ENCODE measurements at places on chromosomes 2 and 18.

GRCh38 chr2:18167871-18168270 is 289.4 kb downstream of the KCNS3 start:
- no peak for DNase-seq

DNA sequence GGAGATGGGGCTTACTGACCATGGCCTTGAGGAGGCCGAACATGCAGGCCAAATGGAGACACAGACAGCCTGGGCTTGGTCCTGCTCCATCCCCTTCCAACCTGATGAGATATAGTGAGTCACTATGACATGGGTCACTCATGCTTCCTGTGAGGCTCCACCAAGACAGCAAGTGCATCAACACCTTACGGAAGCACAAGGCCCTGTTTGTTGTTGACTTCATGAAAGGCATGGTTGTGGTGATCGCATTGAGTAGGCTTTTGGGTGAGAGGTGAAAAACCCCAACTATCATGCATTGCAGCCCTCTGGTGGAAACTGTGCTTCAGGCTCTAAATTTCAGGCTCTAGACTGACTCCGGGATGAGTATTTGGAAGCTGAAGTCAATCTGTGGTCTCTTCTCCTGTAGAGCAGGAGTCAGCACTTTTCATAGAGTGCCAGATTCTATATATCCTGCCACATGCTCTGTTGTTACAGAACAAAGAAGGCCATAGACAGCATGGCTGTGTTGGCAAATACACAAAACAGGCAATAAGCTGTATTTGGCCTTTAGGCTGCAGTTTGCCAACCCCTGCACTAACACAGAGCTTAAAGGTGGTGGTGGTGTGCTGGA is 10.1 kb downstream of the IL37 start:
- DNase-seq = no peak

GRCh38 chr2:190182071-190182524 is 119.6 kb upstream of the MSTN start:
- DNase-seq = no peak

- no peak for DNase-seq
These were observed 63.7 kb downstream of the VIL1 start for GRCh38 chr2:218482651-218483050.

GRCh38 chr2:102291319-102292075 is 19.9 kb upstream of the IL1RL1 start:
- no peak for DNase-seq

DNA sequence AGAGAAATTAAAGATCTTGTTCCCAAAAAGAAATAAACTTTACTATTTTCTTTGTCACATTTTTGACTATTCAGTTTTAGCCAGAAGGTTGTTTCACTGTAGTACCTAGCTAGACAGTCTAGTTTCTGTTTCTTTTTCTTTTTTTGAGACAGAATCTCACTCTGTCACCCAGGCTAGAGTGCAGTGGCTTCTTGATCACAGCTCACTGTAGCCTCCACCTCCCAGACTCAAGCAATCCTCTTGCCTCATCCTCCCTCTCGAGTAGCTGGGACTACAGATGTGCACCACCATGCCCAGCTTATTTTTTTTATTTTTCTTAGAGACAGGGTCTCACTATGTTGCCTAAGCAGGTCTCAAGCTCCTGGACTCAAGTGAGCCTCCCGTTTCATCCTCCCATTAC is 2.2 kb downstream of the RBM45 start:
- DNase-seq = no peak

DNA sequence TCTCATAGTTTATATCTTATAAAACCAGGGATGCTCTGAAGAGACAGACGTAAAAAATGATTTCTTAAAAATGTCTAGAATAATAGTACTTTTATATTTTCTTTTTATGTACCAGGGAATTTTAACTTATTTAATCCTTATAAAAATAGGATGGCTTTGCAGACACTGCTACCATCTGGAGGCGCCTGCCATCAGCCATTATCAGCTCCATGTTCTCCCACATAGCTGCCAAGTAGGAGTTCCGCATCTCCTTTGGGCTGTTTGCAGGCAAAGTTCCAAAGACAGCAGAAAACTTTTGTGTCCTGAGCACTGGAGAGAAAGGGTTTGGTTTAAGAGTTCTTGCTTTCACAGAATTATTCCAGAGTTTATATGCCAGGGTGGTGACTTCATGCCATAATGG is 69.2 kb downstream of the MTX2 start:
- DNase-seq = no peak

- DNase-seq = no peak
These were observed 812.7 kb upstream of the NRXN1 start for GRCh38 chr2:51844596-51844995.

GRCh38 chr18:78610179-78610578 is 369.4 kb upstream of the SALL3 start:
- DNase-seq = no peak

- no peak for DNase-seq
These were observed 44.8 kb upstream of the ARHGAP25 start for GRCh38 chr2:68689553-68690537.

- DNase-seq = no peak
These were observed 52.0 kb downstream of the GATA6 start for GRCh38 chr18:22221350-22221749.

- DNase-seq = no peak
These were observed 229.1 kb downstream of the PHLPP1 start for GRCh38 chr18:62944454-62944853.

DNA sequence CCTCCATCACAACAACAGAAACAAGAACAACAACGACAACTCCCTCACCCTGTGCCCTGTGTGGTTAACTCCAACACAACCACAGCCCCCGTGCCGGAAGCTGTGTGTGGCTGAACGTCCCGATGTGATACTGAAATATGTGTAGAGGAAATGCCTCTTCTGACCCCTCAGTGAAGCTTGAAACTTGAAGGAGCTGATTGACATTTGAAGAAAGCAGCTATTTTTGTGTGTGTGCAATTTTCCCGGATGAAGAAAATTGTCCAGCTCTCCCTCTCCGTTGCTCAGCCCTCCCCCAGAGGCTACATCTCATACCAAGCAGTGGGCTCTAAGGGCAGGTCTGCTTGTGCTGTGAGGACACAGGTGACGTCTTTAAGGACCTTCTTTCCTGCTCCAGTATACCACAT is 173.8 kb downstream of the ICOS start:
- no peak for DNase-seq

- no peak for DNase-seq
These were observed 245.5 kb upstream of the ZNF521 start for GRCh38 chr18:25597476-25597875.

Measured in LNCaP clone FGC (cell line).